ENCODE measurements at places on chromosomes 13 and 19.

DNA sequence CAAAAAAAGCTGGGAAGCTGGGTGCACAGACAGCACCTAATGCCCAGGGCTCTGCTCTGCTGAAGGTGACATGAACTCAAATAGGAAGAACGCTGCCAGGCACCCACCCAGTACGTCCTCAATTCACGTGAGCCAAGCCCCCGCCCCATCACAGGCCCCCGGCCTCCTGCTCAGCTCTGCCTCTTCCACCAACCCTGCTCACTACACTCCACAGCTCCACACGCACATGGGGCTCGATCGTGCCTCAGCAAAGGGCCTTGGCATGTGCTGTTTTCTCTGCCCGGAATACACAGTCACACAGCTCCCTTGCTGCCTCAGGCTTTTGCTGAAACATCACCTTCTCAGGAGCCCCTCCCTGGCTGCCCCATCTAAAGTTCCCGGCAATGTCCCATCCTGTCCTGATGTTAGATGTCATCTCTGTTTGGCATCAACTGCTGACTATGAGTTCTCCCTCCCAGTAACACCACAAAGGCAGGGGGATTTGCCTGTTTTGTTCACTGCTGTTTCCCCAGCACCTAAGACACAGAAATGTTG is 2.3 kb downstream of the ATP13A1 start:
- DNase-seq = no peak

DNA sequence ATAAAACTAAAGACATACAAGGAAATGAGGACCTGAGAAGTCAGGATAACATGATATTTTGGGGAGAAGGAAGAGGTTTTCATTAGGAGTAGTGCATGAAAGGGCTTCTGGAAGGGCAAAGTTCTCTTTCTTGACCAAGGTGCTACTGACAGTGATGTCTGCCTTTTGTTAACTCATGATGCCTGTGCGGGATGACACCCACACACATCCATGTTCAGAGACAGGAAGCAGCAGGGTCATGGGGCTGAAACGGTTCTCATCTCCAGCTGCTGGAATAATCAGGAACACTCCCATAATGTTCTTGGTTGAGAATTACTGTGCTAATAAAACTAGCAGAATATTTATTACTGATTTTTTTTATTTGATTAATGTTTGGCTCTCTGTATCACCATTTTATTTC is 29.1 kb downstream of the KCNC3 start:
- no peak for DNase-seq

GRCh38 chr13:51846756-51847155 is 1.8 kb upstream of the TMEM272 start:
- DNase-seq = no peak

DNA sequence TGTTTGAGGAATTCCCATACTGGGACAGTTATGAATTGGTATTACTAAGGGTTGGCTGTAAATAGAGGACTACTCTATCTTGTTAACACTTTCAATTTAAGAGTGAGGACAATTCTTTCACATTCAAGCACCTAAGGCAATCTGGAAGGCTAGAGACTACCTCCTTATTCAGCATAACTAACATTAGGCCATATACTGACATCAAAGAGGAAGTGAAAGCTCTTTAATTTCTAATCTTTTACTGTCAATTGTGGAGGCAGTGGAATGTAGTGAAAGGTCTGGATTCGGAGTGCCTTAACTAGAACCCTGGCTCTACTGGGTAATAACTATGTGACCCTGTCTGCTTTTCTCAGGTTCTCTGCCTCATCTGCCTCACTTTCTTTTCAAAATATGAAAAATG is 134.0 kb downstream of the UFM1 start:
- DNase-seq = no peak

GRCh38 chr19:13958043-13958442 is 5.7 kb downstream of the DCAF15 start:
- no peak for DNase-seq

GRCh38 chr19:50909240-50910070 is 1.7 kb downstream of the KLK4 start:
- no peak for DNase-seq

GRCh38 chr19:17946965-17947784 is 14.4 kb downstream of the CCDC124 start:
- no peak for DNase-seq
